B cell (primary cell): ENCODE measurements at places on chromosomes 12 and 14.

- no peak for DNase-seq
Observed at GRCh38 chr14:99350751-99351150, 78.8 kb upstream of the BCL11B start.

GRCh38 chr12:31466768-31467167 lies 124.2 kb downstream of the DENND5B start:
- no peak for DNase-seq

DNA sequence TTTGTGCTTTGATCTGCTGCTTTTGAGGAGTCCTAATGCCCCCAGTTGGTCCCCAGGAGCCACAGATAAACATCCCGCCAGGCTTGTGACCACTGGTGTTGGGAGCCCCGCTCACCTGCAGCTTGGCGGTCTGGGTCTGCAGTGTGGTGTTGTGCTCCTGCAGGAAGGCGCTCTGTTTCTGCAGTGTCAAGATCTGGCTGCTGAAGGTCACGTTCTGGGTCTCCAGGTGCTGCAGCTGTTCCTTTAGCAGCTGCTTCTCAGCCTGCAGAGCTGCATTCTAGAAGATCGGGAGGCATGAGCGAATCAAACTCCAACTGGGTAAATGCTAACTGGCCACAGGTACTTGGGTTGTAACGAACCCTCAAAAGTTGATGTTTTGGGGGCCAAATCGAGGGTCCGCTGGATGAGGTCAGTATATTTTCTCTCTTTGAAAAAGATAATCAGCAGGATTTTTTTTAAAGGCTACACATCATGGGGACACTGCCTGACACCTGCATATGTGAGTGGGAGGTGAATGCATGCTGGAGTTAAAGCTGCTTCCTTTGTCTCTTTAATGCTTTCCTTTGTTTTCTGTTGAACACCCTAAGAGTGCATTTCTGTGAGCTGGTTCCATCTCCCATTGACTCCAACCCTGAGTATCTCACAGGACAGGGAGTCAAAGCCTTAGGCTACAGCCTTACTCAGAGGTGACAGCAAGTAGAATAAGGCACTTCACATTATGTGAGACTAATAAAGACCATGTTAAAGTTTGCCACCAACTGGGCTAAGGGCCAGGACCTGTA lies 61.3 kb upstream of the GPR68 start:
- no peak for DNase-seq

DNA sequence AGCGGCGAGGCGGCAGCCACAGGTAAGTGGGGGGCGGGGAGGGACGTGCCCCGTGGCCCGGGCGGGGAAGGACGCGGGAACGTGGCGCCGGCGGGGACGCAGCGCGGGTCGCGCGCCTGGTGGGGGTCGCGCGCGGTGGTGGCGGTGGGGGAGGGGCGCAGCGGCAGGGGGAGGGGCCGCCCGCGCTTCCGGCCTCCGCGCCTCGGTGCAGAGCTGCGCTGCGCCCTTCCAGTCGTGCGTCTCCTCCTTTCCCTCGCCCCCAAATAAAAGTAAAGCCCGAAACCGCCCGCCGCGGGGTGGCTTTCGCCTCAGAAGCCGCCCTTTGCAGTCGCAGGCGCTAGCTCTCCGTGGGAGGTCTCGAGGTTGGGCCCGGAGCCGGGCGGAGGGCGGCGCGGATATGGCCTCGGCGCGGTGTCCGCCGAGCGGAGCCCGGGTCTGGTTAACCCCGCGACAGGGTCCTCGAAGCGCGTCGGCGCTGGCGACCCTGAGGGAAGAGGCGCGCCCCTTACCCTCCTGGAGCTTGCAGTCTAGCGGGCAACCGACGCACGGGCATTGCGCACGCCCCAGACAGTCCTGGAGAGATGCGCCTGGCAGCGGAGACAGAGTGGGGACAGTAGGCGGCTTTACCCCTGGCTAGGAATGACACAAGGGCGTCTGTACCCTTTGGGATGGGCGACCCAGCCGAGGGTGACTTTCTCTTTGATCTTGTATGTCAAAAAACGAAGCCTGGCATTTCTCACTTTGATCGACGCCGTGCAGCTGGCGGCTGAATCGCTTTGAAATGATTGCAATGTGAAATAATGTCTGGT lies 589 bp downstream of the ATF1 start:
- no peak for DNase-seq

GRCh38 chr12:26863515-26863914 lies 30.5 kb upstream of the ITPR2 start:
- DNase-seq = no peak

DNA sequence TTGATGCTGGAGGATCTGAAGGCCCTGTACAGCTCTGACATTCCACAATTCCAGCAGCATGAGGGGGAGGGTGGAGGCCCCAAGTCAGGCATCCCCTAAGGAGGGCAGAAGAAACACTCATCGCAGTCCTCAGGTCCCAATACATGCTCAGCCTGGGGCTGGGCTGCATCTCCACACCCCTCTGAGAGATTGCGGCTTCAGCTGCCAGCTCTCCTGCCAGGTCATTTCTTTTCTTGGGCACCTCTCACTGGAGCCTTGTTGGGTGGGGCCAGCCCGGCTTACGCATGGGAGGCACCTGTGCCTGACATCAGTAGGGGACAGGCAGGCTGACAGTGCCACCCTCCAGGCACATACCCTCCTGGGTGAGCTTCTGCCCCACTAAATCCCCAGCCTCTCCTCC lies 89.8 kb downstream of the DICER1 start:
- DNase-seq = no peak

- DNase-seq = no peak
Observed at GRCh38 chr14:86989285-86989684, 1003.7 kb downstream of the GALC start.
